ENCODE measurements at places on chromosomes 6 and 20.

- H3K36me3 ChIP-seq = no peaks in the 10 kb centered on the region
- no peak overlapping the region for H3K27ac ChIP-seq
- H3K4me3 ChIP-seq = no peak overlapping the region
- H3K27me3 ChIP-seq = no peaks in the 10 kb centered on the region
- DNase-seq = no peak
- no peaks in the 10 kb centered on the region for H3K4me1 ChIP-seq
Observed at GRCh38 chr6:28410767-28411166, 11.2 kb upstream of the ZSCAN12 start.

DNA sequence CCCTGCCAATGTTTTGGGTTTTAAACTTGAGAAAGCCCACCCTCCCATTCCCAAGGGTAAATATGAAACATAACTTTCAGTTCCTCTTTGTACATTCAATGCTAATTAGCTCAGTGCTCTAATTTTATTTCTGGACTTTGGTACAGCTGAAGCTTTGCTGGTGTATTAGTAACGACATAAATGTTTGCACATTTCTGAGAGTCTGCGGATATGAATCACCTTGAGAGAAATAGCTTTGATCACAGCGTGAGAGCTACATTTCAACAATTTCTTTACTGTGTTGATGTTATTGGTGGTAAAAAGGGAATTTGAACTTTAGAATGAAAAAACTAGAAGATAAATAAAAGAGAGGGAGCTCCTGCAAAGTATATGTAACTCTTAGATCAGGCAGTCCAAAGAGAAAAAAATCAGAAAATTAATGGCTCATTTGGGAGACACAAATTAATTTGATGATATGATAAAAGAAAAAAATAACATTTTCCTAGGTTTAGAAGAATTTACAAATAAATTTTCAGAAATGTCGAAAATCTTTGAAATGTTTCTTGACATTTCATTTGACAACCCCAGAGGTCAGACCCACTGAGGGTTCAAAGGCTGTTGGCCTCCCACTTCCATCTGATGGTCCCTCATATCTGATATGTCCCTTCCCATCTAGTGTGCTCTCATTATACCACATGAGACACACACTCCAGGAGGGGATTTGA is 38.5 kb upstream of the CAP2 start:
- DNase-seq = no peak
- no peaks in the 10 kb centered on the region for H3K27me3 ChIP-seq
- no peaks in the 10 kb centered on the region for H3K36me3 ChIP-seq
- no peak overlapping the region for H3K27ac ChIP-seq
- H3K4me3 ChIP-seq = no peak overlapping the region

DNA sequence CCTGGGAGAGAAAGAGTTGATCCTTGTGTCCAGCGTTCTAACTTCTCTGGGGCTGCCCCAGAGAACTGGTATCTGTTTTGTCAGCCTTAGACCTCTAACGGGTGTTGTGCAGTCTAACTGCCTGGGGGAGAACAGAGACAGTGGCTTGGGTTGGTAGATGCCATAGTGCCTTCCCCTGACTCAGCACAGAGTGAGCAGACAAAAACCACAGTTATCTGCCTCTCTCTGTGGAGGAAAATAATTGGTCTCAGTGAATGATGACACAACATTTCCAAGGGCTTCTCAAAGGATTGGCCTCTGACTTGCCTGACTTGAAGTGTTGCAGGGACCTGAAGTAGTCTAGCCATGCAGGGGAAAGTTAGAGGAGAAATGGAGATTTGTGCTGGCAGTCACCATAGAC is 226.2 kb upstream of the MAN1A1 start:
- no peak overlapping the region for H3K27ac ChIP-seq
- no peak overlapping the region for H3K4me3 ChIP-seq
- no peak for DNase-seq

GRCh38 chr6:15232836-15233510 is 12.9 kb upstream of the JARID2 start:
- no peaks in the 10 kb centered on the region for H3K36me3 ChIP-seq
- DNase-seq = no peak
- no peak overlapping the region for H3K4me3 ChIP-seq
- H3K27ac ChIP-seq = no peak overlapping the region
- no peaks in the 10 kb centered on the region for H3K4me1 ChIP-seq

GRCh38 chr6:125974214-125974866 is 12.0 kb upstream of the TRMT11 start:
- H3K4me1 ChIP-seq = no peaks in the 10 kb centered on the region
- DNase-seq = no peak
- no peaks in the 10 kb centered on the region for H3K27me3 ChIP-seq
- H3K4me3 ChIP-seq = no peak overlapping the region

- no peaks in the 10 kb centered on the region for H3K36me3 ChIP-seq
- H3K27me3 ChIP-seq = no peaks in the 10 kb centered on the region
- no peak overlapping the region for H3K27ac ChIP-seq
- no peaks in the 10 kb centered on the region for H3K4me1 ChIP-seq
- DNase-seq = no peak
- no peak overlapping the region for H3K4me3 ChIP-seq
Observed at GRCh38 chr6:4969609-4970285, 34.1 kb downstream of the RPP40 start.

DNA sequence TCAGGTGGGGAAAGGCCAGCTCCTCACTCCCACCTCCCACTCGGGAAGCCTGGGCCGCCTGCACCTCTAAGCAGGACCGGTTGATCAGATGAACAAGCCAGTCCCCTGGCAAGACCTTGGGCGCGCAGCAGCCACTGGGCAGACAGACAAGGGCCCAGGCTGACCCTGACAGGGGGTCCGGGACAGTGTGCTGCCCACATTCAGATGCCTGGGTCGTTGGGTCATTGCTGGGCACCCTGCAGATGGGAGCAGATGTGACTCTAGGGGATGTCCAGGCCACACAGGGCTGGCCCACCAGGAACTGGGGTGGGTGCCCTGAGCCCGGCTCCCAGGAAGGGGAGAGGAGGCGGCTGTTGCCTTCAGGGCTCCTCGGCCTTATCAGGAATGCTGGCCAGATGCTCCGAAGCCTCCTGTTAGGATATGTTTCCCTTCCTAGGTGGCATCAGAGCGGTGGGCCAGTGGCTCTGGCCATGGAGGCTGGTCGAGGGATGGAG is 17.3 kb upstream of the FRMD1 start:
- DNase-seq = no peak
- H3K36me3 ChIP-seq = no peaks in the 10 kb centered on the region
- no peak overlapping the region for H3K4me3 ChIP-seq
- H3K27ac ChIP-seq = no peak overlapping the region
- H3K27me3 ChIP-seq = peaks cover 5% of the 10 kb centered on the region

- no peak overlapping the region for H3K27ac ChIP-seq
- DNase-seq = no peak
- H3K4me3 ChIP-seq = no peak overlapping the region
- no peaks in the 10 kb centered on the region for H3K36me3 ChIP-seq
- no peaks in the 10 kb centered on the region for H3K4me1 ChIP-seq
- no peaks in the 10 kb centered on the region for H3K27me3 ChIP-seq
Observed at GRCh38 chr6:35023091-35024000, 117.8 kb downstream of the TCP11 start.

DNA sequence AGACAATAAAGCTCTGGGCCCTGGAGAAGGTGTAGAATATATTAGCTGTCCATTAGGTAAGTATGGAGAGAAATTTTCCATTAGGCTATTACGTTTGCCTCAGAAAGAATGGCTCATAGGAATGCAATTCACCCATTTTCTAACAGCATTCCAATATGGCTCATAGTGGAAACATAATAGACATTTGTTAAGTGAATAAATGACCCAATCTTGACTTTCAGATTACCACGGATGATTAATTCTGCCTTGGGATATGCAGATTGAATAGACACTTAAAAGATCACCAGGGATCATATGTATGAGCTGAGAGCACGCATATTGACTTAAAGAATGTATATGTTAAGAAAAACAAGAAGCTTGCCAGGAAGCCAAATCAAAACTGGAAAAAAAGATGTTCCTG is 209.1 kb upstream of the CDYL start:
- DNase-seq = no peak
- H3K4me3 ChIP-seq = no peak overlapping the region
- H3K27me3 ChIP-seq = peaks cover 10% of the 10 kb centered on the region
- H3K36me3 ChIP-seq = no peaks in the 10 kb centered on the region
- H3K27ac ChIP-seq = no peak overlapping the region
- H3K4me1 ChIP-seq = no peaks in the 10 kb centered on the region

DNA sequence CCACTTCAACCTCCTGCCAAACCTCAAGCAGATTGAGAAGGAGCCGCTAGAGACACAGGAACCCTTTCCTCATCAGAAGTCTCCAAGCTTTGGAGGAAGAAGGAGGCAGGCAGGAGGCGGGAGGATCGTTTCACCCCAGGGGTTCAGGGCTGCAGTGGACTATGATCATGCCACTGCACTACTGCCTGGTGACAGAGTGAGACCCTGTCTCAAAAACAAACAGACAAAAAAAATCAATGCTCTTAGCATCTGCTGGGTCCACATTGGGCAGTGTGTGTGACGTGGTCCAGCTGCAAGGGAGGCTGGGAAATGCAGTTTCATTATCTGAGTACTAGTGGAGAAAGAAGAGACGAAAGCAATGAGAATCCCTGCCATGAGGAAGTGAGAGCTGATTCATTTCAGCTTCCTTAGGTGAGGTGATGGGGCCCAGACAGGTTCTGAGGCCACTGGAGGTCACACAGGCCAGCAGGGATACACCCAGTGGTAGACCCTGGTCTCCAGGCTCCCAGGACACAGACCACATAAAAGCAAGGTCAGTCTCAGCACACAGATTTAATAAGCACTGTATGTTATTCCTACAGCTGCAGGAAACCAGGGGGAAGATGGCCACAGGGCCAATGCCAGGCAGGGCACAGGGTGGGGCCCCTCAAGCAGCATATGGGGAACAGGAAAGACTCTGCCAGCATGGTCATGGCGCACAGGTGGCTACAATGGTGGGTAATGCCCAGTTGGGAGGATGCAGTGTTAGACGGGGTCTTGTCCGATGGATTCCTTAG is 4.3 kb downstream of the GFRA4 start:
- H3K27ac ChIP-seq = no peak overlapping the region
- H3K36me3 ChIP-seq = no peaks in the 10 kb centered on the region
- H3K4me3 ChIP-seq = no peak overlapping the region
- H3K27me3 ChIP-seq = peaks cover 64% of the 10 kb centered on the region

GRCh38 chr6:166530211-166531095 is 56.0 kb downstream of the RAMACL start:
- H3K27me3 ChIP-seq = peaks cover 8% of the 10 kb centered on the region
- no peak overlapping the region for H3K4me3 ChIP-seq
- DNase-seq = no peak
- no peaks in the 10 kb centered on the region for H3K36me3 ChIP-seq

- no peaks in the 10 kb centered on the region for H3K4me1 ChIP-seq
- no peak for DNase-seq
- no peak overlapping the region for H3K4me3 ChIP-seq
- H3K36me3 ChIP-seq = no peaks in the 10 kb centered on the region
- no peaks in the 10 kb centered on the region for H3K27me3 ChIP-seq
Observed at GRCh38 chr20:54090230-54091119, 20.1 kb upstream of the BCAS1 start.

DNA sequence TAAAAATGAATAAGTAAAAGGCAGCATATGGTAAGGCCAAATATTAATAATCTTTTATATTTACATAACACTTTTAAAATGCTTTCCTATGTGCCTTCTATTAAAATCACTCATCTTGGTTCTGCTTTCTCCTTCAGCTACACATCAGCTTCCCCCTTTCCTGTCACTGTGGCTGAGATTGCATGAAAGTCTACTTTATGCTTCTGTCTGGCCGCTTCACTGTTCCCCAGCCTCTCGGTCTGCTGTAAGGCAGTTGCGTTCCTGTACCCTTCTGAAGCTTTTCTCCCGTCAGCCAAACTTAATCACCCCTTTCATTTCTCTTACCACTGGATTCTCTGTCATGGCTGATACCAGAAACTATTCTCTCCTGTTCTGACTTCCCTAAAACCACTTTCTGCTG is 34.6 kb downstream of the SOX4 start:
- H3K27ac ChIP-seq = no peak overlapping the region
- DNase-seq = no peak
- H3K4me1 ChIP-seq = no peaks in the 10 kb centered on the region
- no peak overlapping the region for H3K4me3 ChIP-seq

DNA sequence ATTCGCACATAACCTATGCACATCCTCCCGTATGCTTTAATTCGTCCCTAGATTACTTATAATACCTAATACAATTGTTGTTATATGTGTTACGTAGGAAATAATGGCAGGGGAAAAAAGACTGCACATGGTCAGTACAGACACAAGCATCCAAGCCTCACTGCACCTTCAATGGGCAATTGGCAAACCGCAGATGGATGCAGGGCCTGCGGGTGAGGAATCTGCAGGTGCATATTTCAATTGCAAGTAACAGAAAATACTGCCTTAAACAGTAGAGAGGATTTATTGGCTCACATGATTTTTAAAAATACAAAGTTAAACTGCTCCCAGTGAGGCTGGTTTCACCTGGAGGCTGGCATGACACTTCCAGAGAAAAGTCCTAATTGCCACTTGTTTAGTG is 142.1 kb upstream of the MLN start:
- H3K4me1 ChIP-seq = no peaks in the 10 kb centered on the region
- no peak overlapping the region for H3K4me3 ChIP-seq
- peaks cover 13% of the 10 kb centered on the region for H3K27me3 ChIP-seq

DNA sequence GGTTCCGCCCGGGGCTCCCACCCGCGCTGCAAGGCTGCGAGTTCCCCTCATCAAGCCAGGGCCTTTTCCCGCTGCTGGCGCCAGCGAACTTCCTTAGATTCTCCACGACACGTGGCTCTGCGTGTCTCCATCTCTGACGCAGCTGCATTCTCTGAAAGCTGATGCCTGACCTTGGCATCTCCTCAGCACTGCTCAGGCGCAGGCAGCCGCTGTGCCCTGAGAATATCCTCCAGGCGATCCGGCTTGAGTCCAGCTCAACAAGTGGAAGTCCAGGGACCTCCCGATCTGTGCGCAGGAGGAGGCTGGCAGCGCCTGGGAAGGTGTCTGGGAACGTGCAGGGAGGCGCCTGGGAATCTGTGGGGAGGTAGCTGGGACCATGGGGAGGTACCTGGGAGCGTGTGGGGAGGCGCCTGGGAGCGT is 171.2 kb upstream of the THBS2 start:
- no peak for DNase-seq
- no peaks in the 10 kb centered on the region for H3K36me3 ChIP-seq
- H3K4me1 ChIP-seq = no peaks in the 10 kb centered on the region
- no peaks in the 10 kb centered on the region for H3K27me3 ChIP-seq

GRCh38 chr6:112781241-112781640 is 434.1 kb downstream of the RFPL4B start:
- no peak overlapping the region for H3K27ac ChIP-seq
- H3K36me3 ChIP-seq = no peaks in the 10 kb centered on the region
- DNase-seq = no peak
- H3K27me3 ChIP-seq = no peaks in the 10 kb centered on the region
- H3K4me1 ChIP-seq = no peaks in the 10 kb centered on the region

Data from T-cell (primary cell).